ENCODE measurements at places on chromosomes 1 and 21.

DNA sequence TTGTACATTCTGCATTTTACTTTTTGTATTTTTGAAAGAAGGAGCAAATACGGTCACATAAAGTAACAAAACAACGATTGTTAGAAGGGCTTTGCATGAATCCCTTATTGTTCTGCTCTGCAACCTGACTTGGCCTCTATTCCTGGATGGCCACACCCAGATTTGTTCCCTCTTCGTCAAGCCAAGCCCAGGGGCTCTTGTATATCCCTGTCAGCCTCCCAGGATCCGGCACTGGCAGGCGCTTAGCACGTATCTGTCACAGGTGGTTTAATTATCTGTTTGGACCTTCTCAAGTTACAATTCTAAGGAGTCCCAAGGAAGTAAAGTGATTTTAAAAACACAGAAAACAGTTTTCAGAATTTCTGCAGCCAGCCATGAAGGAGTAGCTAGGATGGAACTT, 28.0 kb downstream of the CRYAA start:
- no peak for DNase-seq

DNA sequence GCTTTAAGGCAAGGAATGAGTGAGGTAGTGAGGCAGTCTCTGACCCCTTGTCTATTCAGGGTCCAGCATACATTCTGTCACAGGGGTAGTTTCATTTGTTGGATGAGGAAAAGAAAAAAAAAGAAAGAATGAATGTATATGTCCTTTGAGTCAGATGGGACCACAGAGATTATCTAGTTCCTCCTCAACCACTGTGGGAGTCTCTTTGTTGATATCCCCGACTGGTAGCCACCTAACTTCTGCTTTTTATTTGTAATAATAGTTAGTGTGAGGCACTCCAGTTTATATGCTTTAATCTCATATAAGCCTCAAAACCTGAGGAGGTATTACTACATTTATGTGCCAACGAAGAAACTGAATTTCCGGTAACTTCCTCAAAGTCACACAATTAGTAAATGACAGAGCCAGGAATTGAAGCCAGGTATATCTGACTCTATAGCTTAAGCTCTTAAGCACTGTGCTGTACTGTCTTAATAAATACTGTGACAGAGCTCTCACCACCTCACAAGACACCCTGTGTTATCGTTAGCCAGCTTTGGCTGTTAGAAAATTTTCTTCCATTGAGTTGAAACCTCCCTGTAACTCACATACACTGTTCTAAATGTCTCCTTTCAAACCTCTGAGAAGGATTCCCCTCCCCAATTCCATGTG, 82.2 kb downstream of the MDM4 start:
- DNase-seq, result no peak

DNA sequence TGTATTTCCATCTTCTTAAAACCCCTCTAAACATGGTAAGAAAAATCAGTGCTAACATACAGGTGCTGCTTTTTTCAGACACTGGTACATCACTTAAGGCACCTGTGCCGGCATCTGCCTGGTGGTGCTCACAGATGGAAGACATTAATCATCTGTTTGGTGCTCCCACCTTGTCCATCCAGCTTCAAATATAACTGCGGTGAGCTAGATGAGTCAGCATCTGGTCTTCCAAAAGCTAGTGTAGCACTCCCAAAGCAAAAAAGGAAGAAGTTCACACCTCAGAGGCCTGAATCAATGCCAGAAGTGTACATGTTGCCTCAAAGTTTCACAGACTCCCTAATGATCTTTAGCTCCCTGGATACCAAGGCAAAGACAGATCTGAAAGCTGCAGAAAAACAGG, 44.4 kb downstream of the TM2D1 start:
- DNase-seq, result no peak

GRCh38 chr1:205262731-205263171, 35.0 kb downstream of the TMCC2 start:
- no peak for DNase-seq

DNA sequence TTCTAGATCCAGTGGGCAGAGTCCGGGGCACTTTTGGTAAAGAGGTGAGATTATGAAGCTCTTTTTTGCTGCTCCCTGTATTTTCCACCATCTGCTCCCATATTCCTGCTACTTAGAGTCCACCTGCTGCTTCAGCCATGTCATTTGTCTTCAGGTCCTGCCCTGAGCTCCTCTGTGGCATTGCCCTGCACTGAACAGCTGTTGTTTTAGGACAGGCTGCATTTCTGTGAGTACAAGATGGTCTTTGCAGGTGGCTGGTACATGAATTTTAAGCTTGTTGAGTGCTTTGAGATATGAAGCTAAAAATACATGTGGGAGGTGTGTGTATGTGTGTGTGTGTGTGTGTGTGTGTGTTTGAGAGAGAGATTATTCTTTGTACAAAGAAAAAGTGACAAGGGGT, 21.9 kb downstream of the MT1HL1 start:
- DNase-seq, result no peak
